ENCODE measurements at places on chromosomes 7 and 10.

GRCh38 chr7:120272701-120273475 is at the start of gene KCND2:
KCND2 (plus strand) TSS chr7:120273175.
- DNase-seq, result no peak

DNA sequence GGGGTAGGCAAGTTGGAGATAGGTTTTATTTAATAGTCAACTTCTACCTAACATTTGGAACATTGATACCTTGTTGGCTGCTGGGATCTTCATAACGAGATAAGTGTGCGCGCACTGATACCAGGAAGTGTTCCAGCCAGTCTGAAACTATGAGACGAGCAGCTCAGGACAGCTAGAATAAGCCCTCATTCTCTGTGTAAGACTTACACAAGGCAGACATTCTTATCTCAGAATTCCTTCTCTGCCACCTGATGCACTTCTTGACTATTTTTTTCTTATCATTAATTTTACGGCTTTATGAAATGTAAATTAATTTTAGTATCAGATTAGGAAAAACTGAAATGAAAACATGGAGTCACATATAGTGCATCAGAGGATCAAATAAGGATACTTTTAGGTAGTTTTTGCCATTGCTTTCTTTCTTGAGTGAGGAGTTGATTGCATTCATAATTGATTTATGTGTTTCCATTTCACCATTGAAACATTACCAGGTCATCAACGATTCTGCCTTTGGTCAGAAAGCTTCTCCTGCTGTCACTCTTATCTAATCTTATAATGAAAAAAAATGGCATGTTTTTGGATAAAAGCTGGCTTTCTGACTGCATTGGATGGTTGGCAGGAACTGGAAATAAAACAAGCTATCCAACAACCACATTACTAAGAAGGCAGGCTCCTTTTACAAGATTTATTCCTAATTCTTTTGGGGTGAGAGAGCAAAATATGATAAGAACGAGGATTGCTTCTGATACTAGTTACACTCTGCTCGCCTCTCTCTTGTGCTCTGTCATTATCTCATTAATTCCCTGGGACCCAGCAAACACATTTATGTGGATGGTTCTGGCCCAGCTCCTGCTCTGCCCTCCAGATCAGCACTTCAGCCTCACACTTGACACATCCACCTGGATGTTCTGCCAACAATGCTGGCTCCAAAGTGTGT is 40.4 kb upstream of the ABCB5 start:
- no peak for DNase-seq

GRCh38 chr10:13822490-13822889 is 235.7 kb downstream of the PRPF18 start:
- no peak for DNase-seq

GRCh38 chr10:73786512-73786885 is 1.1 kb downstream of the ZSWIM8 start:
- no peak for DNase-seq

DNA sequence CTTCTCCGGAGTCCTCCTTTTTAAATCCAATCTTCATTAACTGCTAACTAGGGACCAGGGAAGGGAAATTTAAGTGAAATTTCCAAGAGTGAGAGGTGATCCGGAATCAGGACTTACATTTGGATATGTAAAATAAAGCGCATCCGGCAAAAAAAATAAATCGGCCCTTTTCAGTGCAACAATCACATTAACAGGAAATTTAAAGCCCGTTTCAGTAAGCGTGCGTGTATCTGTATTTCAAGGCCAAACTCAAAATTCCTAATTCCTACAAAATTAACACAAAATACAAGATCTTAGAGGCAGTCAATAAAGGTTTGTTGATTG is 771 bp downstream of the DNAJC9 start:
- DNase-seq, result no peak

- no peak for DNase-seq
These were observed 30.1 kb downstream of the CNNM2 start for GRCh38 chr10:102948176-102948575.

- DNase-seq, result no peak
These were observed 9.5 kb upstream of the ING3 start for GRCh38 chr7:120941064-120941463.

GRCh38 chr10:118915161-118915560 is 114.4 kb upstream of the NANOS1 start:
- no peak for DNase-seq

DNA sequence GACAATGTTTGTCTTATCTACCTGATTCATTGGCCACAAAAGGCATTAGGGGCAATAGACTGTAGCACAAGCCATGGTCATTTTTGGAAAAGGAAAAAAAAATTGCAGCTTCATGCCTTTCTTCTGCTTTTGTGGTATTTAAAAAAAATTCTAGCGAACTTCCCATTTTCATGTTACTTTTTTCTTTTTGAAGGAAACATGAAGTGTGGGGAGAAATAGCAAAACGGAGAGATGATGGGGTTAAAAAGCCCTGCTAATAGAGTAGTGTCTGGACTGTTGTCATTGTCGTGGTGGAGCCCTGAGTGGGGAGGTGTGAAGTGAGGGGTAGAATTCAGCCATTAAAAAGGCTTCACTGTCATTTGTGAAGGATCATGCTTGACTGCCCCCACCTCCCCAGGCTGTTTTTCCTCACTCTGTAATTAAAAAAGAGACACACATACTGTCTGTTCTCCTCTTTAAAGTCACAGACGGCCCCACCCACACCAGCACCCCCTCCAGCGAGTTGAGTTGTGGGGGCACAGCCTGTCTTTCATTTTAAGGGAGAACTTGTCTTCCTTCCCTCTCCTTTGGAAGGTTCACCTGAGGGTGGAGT is 272.4 kb downstream of the CREB5 start:
- DNase-seq, result no peak

- DNase-seq, result no peak
These were observed 30.7 kb upstream of the HYCC1 start for GRCh38 chr7:23044581-23044980.

DNA sequence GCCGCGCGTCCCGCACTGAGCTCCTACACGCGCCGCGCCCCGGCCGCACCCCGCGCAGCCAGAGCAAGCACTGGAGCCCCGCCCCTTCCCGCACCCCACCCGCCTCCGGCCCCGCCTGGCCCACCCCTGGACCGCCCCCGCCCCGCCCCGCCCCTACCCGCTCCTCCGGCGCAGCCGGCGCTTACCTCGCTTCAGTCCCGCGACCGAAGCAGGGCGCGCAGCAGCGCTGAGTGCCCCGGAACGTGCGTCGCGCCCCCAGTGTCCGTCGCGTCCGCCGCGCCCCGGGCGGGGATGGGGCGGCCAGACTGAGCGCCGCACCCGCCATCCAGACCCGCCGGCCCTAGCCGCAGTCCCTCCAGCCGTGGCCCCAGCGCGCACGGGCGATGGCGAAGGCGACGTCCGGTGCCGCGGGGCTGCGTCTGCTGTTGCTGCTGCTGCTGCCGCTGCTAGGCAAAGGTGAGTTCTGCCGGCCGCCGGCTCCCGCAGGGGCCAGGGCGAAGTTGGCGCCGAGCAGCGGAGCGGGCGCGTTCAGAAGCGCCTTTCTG is at the start of gene RET:
Gene RET, plus strand, starts transcription at position 194 of the 545 bp plus-strand sequence. Its CDS starts 190 bp downstream, at position 384.
- no peak for DNase-seq

- DNase-seq, result no peak
These were observed 252.6 kb downstream of the DOCK4 start for GRCh38 chr7:111953611-111954010.

- peak; percentile 45 for DNase-seq
These were observed 67.3 kb upstream of the KLF6 start for GRCh38 chr10:3852147-3852904.

DNA sequence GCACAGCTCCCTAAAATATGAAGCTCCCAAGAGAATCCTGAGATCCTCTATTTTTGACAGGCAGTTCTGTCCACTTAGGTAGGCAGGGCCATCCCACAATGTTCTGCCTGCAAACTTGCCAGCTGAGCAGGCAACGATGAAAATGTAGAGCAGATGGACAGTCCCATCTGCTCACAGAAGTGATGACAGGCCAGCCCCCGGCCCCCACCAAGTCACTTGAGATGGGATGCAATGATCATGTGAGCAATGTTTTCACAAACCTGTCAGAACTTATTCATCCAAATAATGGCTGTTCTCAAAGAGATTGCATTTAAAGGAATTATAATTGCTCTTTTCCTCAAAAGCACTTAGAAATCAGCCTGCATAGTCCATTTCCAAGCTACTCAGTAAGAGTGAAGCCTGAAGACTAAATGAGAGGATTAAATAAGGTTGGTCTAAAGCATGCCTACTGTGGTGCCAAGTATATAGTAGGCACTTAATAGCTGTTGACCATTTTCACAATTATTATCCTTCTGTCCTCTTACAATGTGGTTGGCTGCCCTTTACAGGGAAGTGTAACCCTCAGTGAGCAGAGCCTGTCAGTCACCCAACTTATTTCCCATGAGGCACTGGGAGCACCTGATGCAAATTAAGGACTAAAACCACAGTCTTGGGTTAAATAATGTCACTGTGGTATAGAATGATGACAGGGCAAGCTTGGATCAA is 301.2 kb downstream of the FGFR2 start:
- no peak for DNase-seq

GRCh38 chr7:90111-91063 is 102.0 kb upstream of the FAM20C start:
- DNase-seq, result no peak

- no peak for DNase-seq
These were observed 239.4 kb downstream of the ELFN1 start for GRCh38 chr7:1909476-1909875.

- no peak for DNase-seq
These were observed 50.9 kb downstream of the DCLRE1A start for GRCh38 chr10:113802997-113803396.

DNA sequence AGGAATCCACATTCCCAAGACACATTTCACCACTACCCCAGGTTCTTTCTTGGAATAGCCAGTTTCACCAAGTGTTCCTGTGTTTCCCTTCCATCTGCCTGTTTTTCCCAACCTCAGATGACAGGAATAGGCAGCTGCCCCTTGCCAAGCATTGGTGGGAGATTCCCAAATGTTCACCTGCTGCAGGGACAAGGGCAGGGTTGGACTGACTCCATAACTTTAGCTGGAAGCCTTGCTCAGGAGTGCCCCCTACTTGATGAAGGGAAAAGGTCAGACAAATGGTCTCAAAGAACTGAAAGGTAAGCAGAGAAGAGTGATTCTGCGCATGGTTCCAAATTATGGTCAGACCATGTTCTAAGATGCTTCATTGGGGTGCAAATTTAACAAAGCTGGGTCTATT is 45.1 kb upstream of the LYZL1 start:
- no peak for DNase-seq

DNA sequence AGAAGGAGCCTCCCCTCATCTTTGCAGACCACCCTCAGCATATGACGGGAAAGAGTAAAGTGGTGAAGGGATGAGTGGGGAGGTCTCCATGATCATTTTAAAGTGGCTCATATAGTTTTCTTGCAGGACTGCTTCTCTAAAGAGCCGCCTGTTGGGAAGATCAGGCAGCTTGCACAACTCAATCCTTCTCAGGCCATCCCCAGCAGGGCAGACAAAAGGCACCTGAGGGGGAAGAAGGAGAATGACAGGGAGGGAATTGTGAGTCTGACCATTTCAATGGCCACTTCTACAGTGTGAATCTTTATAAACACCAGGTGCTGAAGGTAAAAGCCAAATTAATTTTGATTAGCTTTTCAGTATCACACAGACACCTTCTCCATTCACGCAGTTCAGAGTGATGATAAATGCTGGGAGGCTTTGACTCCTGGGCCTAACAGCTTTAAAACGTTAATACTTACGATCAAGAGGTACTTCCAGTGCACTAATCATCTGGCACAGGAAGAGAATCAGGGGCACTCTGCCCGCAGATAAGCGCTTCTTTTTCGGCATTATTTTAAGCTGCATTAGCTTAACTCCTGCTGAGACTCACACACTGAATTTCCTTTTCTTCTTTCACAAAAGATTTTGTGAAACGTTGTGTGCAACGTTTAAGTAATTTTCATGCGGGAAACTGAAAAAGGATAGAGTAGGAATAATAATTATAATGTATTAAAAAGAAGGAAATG is 109.5 kb upstream of the LAMB4 start:
- no peak for DNase-seq

- DNase-seq, result no peak
These were observed 8.5 kb downstream of the CASP2 start for GRCh38 chr7:143296686-143297085.

GRCh38 chr10:101830322-101831168 is 12.3 kb upstream of the OGA start:
- DNase-seq, result peak; percentile 90

GRCh38 chr7:47741984-47742383 is 160.1 kb upstream of the TNS3 start:
- no peak for DNase-seq

- DNase-seq, result no peak
These were observed 157.0 kb downstream of the NEBL start for GRCh38 chr10:20740120-20740519.

GRCh38 chr10:44863344-44864047 is 47.6 kb upstream of the TMEM72 start:
- DNase-seq, result no peak

GRCh38 chr10:109411917-109412316 is 511.4 kb downstream of the XPNPEP1 start:
- DNase-seq, result no peak

DNA sequence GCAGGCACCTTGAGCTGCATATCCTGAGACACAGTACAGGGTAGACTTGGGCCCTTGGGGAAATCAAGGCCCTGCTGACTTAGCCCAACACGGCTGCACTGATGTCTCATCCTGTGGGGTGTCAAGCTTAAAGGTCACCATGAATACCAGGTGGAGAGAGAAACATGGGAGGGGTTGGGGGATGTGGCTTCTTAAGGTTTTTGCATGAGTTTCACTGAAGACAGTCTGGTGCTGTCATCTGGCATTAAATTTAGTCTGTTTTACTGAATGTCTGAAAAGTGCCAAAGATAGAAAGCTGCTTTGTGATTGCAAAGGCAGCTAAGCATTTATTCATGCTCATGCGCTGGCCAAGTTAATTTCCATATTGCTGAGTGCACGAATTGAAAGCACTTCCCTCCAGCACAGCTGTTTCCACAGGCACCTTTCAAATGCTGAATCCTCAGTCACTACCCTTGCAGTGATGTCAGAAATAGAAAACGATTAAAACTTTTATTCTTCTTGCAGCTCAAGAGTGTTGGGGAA is 102.1 kb downstream of the OSBPL3 start:
- no peak for DNase-seq

- no peak for DNase-seq
These were observed 180.9 kb downstream of the REEP3 start for GRCh38 chr10:63702092-63702491.

- no peak for DNase-seq
These were observed 724.2 kb downstream of the SORCS1 start for GRCh38 chr10:106440355-106440754.

All from activated gamma-delta T cell treated with Interleukin-2 at 50 U/mL for 16 hours (primary cell).